CD4-positive, alpha-beta T cell treated with Interleukin-6 at 100 ng/mL for 8 hours (primary cell): ENCODE measurements at places on chromosomes 12 and 14.

GRCh38 chr14:105389976-105390848 is 8.1 kb upstream of the TEX22 start:
- DNase-seq: no peak

DNA sequence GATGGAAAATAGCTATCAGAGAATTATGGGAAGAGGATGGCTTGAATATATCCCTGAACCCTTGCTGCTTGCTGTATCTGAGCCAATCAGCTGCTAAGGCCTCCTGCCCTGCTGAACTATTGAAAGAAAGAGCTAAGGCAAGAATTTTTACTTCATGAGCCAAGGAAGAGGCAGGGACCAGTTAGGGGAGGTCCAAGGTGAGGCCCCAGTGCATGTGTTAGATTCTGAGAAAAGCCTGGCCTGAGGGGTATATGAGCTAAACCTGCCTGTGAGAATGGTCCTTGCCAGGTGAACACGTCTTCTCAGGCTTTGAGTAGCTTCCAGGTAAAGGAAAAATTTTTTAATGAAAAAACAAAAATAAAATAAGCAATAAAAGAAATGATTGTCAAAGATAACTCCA is 218.0 kb downstream of the SYT1 start:
- DNase-seq: no peak

- no peak for DNase-seq
Measured at GRCh38 chr14:66300886-66301285, 185.3 kb upstream of the CCDC196 start.

DNA sequence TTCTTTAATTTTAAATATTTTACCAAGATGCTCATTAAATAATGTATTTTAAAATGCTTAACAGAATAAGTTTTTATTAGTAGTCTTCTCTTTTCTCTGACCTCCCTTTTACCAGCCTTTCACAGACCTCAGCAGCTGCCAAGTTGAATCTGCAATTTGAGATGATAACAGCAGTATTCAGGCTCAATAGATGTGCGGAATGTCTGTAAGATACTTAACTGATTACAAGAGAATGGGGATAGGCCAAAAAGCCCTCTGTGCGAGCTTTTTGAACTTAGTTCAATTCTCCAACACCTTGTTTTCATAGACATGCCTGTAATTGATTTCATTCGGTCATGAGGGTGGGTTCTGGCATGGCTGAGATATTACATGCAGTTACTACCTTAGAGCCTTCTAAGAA is 277.2 kb downstream of the TMTC2 start:
- DNase-seq: no peak

DNA sequence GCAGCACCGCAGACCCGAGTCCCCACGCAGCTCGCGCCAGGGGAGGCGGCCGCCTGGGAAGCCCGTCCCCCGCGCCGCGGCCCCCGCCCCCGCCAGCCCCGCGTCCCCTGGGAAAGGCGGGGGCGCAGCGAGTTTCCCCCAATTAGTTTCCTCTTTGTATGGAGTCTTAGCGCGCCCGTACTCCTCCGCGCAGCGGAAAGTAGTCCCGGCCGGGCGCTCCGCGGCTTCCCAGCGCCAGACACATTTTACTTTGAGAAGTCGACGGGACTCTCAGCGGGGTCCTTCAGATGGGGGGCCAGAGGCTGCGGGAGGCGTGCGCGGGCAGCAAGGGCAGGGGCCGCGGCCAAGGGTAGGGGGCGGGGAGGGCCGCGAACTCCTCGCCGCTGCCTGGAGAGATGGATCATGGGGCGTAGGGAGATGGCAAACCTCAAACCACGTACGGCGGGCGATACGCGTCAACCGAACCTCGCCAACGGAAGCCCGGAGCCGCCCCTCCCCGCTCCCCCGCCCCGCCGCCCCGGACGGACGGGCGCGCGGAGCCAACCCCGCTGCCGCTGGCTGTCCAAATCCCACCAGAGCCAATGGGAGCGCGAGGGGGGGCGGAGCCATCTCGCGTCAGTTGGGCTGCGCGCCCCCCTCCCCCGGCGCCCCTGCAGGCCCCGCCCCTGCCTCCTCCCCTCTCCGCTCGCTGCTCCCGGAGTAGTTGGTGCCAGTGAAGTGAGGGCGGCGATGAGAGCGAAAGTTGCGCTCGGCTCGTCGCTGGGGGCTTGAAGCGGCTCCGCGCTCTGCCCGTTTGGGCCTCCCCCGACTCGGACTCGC is at the start of gene RCOR1:
RCOR1 (plus strand) TSS at position 706 of the 819 bp plus-strand sequence. CDS start 238 bp downstream, outside the sequence.
- DNase-seq: peak; percentile 98

DNA sequence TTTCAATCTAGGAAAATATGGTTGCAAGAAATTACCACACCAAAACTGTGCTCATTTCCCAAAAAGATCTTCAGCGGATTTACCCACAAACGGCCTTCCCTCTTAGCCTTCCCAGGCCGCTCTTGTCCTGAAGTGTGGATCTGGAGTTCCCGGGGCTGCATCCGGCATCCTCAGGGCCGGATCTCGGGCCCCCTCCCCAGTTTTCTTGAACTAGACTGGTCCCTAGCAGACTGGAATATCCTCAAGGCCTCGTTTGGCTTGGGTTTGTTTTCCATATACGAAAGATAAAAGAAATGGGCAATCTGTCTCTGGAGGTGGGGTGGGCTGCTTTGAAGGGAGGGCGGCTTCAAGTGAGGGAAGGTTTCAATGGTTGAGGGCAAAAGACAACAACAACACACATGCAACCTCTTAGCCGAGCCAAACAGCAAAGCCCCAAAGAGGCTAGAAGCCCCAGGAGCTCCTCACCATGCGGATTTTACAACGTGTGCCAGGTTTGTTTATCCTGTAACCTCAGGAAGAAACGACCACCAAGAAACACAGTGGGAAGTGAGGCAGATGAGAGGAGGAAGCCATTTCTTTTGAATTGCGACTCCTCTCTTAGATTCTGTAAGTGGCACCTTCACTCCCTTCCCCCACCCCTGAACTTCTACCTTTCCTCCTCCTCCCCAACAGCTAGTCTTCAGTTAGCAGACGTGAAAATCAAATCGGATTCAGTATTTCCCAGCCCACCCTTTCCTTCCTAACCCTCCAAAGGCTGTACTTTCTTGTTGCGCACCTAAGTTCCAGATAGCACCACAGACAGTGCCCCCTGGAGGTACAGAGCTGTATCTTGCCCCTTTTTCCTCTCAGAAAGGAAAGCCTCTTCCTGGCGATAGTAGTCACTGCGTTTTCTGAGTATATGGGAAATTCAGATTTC is 2.6 kb downstream of the MYF6 start:
- DNase-seq: no peak

DNA sequence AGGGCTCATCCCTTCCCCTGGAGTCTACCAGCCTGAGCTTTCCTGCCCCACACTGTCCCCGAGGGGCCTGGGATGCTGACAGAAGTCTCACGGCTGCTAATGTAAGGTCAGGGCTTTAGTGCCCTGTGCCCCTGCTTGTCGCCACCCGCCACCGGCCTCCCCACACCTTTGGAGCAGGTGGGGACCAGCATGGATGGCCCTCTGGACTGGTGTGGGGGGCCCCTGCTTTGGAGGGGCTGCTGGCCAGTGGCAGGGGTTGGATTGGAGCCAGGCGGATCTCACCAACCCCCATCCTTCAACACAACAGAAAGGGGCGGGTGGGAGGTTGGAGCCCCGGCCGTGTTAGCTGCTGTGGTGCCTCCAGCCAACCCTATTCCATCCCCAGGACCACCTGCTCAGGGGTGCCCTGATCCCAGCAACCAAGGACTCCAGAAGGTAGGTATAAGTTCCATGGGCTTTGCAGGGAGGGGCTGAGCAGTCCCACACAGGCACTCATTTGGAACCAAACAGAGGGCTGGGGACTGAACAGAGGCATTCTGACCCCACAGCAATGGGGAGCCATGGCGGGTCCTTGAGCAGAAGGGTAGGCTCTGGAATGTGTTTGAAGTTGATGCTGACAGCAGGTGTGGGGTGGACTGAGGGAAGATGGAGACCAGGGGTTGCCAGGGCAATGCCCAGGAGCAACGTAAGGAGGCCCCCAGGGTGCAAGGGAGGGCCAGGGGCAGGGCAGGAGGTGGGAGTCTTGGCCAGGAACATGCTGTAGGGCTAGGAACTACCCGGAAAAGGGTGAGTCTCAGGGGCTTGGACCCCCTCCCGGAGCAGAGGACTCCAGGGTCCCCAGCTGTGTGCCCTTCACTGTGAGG is 145.1 kb upstream of the C14orf180 start:
- no peak for DNase-seq

- DNase-seq: no peak
Measured at GRCh38 chr12:46134205-46134811, 134.5 kb downstream of the SLC38A1 start.

DNA sequence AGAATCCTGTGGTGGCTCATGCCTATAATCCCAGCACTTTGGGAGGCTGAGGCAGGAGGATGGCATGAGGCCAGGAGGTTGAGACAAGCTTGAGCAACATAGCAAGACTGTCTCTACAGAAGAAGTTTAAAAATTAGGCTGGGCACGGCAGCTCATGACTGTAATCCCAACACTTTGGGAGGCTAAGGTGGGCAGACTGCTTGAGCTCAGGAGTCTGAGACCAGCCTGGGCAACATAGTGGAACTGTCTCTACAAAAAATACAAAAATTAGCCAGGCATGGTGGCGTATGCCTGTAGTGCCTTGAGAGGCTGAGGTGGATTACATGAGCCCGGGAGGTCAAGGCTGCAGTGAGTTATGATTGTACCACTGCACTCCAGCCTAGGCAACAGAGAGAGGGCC is 998 bp upstream of the CYP27B1 start:
- no peak for DNase-seq

GRCh38 chr14:35189422-35189821 is 67.1 kb downstream of the PRORP start:
- no peak for DNase-seq

DNA sequence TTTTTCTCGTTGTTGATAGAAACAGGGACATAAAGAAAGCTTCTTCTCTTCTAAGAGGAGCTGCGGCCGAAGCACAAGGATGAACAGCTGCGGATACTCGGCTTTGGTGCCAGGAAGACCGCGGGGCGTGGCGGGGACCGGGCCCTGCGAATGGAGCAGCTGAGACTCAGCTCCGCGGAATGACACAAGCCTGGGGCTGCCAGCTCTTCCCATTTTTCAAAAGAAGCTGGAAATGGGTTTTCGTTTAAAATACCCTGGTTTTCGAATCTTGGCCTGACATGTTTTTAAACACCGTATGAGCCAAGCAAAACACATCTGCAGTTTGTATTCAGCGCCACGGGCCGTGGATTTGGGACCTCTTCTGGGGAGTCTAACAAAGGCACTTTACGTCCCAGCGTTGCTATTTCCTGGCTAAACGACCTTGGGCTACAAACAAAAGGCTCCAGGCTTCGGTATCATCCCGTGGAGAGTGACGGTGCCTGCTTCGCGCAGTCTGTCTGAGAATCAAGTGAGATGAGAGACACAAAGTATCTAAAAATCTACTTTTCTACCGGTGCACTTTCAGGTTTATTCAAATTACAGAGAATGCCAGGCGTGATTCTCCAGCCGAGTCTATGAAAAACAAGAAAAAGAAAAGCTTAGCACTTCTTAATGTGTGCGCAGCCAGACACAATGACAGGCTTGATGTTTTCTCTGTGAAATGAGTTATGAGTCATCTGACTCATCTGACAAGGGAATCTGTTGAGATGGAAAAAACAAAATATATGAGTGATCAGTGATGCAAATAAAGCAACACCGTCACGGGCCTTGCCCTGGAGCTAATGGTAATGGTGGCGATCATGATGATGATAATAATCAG is 114.0 kb upstream of the TMEM132D start:
- no peak for DNase-seq

- DNase-seq: no peak
Measured at GRCh38 chr12:50523772-50524171, 19.0 kb downstream of the DIP2B start.

- DNase-seq: no peak
Measured at GRCh38 chr14:102556098-102556677, 36.3 kb upstream of the RCOR1 start.

DNA sequence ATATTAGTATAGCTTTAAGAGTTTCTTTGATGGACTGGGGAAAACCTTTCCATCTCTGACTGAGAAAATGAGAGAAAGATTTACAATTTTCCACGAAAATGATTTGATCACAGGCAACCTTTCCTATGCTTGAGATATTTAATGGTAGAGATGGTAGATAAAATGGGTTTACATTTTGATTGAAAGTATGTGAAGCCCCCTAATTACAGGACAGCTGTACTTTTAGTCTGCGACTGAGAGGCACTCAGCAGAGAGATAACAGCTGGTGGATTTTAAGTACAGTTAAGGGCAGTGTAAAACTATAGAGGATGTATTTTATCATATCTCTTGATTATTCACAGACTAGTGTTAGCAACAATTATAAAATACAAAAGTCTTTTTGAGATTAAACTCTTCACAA is 40.7 kb downstream of the C12orf50 start:
- no peak for DNase-seq

DNA sequence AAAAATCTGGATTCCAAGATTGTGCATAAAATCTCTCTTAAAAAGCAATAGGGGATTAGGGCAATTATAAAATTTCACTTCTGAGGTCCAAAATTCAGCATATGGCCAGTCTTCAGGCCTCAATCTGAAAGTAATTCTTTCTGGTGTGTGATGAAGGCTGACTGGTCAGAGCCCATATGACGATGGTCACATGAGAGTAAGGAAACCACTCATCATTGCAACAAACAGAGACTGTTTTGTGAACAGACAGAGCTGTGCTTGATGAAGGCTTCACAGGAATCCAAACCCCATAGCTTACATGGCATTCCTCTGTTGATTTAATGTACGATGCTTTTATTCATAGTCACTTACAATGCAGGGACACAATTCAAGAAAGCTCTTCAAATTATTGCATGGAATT is 238.1 kb downstream of the APAF1 start:
- no peak for DNase-seq

DNA sequence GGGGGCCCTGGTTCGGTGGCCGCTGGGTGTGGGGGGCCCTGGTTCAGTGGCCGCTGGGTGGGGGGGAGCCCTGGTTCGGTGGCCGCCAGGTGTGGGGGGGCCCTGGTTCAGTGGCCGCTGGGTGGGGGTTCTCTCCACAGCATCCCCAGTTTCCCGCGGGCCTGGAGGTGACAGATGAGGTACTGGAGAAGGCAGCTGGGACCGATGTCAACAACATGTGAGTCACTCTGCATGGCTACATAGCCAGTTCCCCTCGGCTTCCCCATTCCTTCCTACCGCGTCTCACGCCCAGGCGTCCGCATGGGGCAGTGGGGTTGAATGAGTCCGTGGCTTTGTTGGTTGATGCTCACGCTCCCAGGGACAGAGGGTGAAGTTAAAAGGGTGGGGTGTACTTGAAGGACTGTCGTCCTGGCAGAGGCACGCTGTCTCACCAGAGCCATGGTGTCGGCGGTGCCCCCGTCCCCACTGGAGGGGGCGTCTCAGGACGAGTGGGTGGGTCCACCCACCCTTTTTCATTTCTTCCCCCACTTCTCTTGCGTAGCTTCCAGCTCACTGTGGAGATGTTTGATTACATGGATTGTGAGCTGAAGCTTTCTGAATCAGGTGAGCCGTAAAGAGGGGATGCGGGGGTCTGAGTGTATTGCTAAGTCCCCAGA is 15.6 kb downstream of the HIP1R start:
- DNase-seq: no peak

DNA sequence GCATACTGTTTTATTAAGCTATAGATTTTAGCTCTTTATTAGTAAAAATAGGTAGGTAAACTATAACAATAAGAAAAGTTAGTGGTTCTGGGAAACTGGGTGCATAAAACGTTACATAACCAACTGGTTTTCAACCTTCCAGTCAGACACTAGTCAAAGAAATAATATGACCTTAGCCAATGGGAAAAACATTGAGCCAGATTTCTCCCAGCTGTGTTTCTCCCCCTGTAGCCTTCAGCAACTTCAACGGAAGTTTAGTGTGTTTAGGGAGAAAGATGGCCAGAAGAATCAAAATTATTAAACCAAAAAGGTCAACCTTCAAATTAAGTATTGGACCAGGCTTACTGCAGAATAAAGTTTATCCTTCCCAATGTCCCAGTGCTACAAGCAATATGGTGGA is 283.5 kb upstream of the DIO2 start:
- DNase-seq: no peak

GRCh38 chr12:674272-674781 is 11.1 kb upstream of the NINJ2 start:
- peak; percentile 75 for DNase-seq
